Endodermal cell (in vitro differentiated cells): ENCODE measurements at places on chromosomes 1 and 21.

DNA sequence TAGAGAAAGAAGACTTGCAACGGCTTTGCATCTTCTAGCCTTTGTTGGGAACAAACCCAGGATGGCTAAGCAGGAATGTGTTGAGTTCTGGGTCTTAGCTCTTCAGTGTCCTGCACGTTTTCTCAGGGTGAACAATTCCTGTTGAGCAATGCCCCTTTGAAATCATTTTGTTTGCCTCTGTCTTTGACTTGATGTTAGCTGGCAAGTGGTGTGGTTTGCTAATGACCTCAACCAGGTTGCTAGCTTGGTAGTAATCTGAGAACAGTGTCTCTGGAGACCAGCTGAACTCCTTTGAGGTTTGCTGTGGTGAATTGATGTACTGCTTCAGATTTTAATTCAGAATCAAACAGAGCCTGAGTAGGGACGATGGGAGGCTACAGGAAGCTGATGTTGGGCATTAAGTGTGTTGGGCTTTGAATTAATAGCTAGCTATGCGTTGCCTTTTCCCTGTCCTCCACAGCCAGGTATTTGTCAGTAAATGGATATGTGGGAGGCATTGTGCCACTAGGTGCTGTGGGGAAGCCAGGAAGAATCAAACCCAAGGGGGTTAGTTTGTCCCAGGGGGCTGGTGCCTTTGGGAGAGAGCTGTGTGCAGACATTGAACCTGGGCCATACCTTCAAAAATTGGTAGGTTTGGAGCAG is 23.3 kb upstream of the SRSF10 start:
- no peak for DNase-seq

DNA sequence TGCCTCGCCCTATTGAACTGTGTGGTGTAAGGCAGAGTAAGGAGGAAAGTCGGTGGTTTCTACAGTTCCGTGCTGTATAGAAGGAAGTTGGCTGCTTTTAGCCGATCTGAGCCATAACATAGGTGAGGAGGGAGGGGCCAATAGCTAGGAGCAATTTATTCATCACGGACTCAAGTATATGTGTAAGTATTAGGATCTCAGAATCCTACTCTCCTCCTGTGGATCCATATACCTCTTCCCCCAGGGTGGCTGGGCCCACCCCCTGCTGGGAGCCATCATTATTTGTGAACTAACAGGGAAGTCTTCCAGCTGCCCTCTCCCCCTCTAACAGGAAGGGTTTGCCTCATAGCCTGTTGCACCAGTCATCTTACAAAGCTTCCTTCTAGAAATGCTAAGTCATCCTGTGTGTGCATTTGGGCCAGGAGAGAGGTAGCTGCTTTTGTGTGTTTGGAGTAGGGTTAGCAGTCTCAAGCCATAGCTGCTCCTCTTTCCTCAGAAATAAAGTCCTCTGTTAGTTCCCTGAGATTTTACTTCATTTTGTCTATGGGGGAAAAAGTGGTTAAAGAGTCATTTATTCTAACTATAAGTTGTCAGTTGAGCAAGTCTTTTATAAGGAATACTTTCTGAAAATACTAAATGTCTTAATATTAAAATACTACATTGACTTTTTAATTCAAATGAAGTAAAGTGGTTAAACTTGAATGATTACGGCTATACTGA is 14.9 kb upstream of the CENPS start:
- peak; percentile 80 for DNase-seq

DNA sequence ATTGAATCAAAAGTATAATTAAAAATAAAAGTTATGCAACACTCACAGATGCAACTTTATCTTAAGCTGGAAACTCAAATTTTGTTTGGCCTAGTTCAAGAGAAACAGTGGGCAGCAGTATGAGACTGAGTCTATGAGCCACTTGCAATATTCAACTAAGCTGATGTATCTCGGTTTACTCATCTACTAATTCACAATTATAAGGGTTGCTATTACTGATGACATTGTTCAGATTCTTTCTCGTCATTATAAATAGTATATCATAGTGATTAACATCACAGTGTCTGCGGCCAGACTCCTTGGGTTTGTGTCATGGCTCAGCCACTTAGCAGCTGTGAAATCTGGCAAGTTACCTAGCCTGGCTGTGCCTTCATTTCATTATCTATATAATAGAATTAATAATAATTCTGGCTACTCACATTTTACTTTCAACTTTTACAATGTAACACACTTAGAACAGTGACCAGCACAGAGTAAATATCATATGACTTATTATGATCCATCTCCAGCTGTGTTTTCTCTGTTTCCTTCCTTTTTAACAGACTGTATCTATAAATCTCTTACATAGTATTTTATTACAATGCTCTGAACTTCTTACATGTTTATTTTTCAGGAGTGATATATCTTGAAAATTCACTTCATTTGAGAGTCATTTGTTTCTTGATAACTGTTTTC is 194.3 kb upstream of the RGS18 start:
- DNase-seq = no peak

- peak; percentile 95 for DNase-seq
Measured at GRCh38 chr1:26723013-26723991, 27.5 kb downstream of the ARID1A start.

- DNase-seq = no peak
Measured at GRCh38 chr1:6612641-6613360, 730 bp upstream of the PHF13 start.

- no peak for DNase-seq
Measured at GRCh38 chr1:52669696-52670095, 28.5 kb downstream of the COA7 start.

GRCh38 chr1:236524895-236525184 is 1.1 kb downstream of the LGALS8 start:
- DNase-seq = no peak

DNA sequence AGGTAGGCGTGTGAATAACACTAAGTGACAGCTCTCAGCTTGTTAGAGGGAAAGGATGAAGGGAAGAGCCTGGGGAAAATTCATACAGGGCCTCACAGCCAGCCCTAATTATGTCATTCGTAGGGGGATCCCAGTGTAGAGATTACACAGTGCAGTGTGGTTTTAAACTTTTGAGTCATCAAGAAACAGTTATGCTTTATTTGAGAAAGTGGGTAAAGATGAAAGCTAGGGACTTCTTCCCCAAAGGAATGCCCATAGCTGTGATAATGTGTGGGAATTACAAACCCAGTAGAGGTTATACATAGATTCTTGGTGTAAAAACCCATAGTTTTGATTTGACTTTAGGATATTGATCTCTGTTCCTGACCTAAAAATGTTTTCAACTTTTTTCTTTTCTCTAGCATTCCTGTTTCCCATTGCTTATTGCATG is 1.9 kb downstream of the TTF2 start:
- no peak for DNase-seq

DNA sequence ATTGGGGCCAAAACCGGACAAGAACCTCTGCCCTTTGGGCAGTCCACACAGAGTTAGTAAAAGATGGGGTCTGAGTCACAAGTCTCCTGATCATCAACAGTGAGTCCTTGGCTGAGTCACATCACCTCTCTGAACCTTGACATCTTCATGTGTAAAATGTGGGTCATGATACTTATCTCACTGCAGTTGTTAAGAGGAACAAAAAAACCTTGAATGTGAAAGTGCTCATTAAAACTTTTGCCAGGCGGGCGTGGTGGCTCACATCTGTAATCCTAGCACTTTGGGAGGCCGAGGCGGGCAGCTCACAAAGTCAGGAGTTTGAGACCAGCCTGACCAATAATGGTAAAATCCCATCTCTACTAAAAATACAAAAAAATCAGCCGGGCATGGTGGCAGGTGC is 15.7 kb downstream of the S100A16 start:
- no peak for DNase-seq

- DNase-seq = no peak
Measured at GRCh38 chr1:165884690-165885304, 57.4 kb downstream of the UCK2 start.

GRCh38 chr1:225942574-225942973 is 1.6 kb upstream of the LEFTY2 start:
- peak; percentile 79 for DNase-seq

- DNase-seq = no peak
Measured at GRCh38 chr1:28789816-28790215, 22.2 kb upstream of the OPRD1 start.

DNA sequence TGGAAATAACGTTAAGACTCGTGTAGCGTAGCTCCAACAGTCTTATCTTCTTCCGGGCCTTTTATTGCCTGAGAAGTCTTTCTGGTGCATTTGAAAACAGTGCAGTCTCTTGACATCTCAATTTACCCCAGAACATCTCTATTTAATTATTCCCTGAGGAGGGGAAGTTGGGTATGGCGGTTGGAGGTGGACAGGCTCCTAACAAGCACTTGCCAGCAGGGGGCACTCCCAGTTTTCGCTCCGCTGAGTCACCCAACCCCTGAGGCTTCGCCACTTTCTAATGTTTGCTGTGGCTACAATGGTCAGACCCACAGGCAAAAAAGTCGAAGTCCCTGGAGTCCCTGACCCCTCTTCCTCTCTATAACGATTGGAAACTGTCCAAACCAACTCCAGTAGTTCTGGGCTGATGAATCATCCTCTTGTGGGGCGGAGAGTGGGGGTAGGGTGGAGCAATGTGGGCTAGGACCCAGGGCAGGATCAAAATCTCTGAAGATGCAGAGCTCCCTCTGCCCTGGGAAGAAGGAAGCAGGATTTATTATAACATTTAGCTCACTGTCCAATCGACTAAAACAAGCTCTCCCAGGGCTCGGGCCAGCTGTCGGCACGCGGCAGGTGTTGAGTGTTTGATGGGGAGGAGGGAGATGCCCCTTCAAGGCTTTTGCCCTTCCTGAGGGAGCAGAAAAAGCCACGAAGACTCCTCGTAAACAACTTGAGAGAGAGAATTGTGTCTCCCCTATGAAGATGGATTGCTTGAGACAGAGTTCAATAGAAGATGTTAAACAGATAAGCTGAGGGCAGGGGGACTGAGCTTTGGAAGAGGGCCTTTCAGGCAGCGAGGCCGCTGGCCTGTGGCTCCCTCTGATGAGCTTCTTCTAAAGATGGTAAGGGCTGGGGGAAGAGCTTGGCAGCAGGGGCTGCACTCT is 85.7 kb downstream of the BRINP2 start:
- peak; percentile 91 for DNase-seq

GRCh38 chr1:216111842-216112241 is 311.4 kb downstream of the USH2A start:
- no peak for DNase-seq

GRCh38 chr1:8878698-8879463 is 395 bp upstream of the ENO1 start:
- DNase-seq = peak; percentile 99

DNA sequence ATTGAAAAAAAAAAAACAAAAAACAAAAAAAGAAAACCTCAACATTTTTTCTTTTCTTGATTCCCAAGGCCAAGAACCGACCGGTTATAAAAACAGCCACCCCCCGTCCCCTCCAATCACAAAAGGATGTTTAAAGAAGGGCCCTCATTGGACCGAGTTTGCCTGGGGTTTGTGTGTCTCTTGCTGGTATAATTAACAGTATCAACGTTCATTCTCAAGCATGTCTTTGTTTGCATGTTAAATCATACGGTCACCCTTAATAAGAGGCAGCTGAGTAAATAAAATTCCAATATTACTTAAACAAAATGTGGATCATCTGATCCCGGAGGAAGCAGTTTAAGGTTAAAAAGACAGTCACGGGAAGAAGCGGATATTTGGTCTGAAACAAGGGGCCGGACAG is 201.1 kb downstream of the PRDM2 start:
- DNase-seq = no peak

DNA sequence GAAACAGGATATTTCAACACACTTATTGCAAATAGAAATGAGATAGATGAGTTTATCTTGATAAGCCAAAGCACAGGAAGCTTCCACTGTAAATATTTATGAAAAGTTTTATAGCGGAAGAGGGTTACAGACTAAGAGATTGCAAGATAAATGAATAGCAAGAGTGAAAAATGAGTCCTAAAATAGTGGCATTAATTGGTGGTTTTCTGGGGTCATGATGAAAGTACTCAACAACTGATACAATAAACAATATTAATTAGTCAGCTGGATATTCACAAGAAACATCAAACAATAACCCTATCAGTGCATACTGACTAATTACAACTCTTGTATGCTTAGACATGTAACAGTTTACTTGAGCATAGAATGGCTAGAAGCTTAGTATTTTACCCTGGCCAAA is 154.8 kb upstream of the CHODL start:
- DNase-seq = no peak

GRCh38 chr1:14842891-14843290 is 244.4 kb downstream of the KAZN start:
- DNase-seq = no peak

- DNase-seq = no peak
Measured at GRCh38 chr1:25908161-25908560, 1.9 kb upstream of the STMN1 start.

DNA sequence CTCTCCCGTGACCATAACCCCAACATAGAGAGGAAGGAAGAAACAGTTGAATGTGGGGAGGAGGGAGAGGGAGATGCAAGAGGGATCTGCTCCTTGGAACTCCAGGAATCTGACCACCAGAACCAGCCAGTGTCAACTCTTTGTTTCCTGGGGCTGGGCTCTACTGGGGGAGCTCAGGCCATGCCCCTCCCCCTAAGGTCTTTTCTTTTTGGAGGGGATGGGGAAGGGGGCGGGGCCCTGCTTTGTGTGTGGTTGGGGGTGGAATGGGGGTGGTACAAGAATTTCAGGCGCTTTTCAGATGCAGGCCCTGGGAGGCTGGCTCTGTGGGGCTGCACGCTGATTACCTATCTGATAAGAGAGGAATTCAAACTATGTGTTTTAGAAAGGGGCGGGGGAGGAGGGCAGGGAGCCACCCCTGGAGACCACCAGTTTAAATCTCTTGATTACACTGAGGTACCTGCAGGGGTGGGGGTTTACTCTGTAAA is 8.3 kb downstream of the LIN28A start:
- peak; percentile 98 for DNase-seq

DNA sequence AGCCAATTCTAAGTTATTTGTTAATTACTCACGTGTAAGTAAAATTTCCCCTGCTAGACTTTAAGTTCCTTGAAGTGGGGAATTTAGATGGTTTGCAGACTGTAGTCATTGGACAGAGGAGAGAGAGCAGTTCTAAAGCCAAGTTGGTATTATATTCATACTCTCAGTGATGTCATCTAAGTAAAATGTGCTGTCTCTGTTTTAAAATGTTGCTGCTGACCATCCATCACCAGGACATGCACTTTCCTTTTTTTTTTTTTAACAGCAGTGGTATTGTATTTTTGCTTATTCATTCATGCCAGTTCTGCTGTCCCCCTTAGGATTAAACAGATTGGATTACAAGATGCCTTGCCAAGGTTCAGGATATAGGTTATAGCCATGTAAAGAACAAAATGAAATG is 2.3 kb downstream of the TTLL7 start:
- no peak for DNase-seq

DNA sequence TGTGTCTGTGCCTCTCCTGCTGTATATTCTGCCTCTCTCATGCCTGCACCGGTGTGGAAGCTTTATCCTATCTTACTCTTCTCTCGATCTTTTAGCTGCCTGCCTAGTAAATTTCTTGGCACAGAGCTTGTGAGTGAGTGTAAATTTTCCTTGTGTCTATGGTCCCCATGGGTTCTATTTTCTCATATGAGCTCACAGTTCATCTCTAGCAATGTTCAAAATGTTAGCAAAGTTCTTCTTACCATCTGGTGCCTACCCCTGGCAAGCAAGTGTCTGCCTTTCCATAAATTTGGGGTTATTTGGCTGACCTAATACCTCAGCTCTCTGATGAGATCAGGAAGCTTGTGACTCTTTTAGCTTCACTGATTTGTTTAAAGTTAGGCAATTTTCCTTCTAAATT is 572.1 kb upstream of the BRINP3 start:
- no peak for DNase-seq
